ENCODE measurements at places on chromosomes 4 and X.

DNA sequence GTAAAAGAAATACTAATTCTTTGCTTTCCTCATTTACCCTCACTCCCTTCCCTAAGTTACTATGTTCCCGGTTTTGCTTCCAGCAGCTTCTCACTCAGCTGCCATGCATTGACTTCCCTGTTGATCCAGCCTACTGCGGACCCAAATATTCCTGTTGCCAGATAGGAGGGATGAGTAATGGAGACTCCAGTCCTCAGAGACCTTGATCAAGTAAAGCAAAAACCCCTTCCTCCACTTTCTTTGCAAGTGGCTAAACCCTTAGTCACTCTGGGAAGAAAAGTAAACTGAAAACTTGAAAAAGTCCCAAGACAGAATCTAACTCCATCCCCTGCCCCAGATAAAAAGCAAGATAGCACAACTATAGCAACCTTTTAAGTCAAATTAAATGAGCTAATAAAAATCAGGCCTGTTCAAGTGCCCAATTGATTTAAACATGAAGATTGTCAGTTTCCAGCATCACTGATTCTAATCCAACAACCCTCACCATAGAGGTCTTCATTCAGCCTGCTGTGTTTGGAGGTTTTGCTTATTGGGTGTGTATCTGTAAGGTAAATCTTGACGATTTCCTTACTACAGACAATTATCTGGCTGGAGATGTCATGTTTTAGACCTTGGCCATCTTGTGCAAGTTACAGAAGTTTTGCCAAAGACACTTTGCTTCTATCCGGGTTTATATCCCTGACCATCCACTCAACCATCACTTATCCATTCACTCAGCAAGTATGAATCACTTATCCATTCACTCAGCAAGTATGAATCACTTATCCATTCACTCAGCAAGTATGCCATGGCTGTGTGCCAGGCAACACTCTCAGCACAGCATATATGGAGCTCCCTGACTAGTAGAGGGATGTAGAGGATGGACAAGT is 17.6 kb downstream of the FGFBP1 start:
- DNase-seq, result no peak

DNA sequence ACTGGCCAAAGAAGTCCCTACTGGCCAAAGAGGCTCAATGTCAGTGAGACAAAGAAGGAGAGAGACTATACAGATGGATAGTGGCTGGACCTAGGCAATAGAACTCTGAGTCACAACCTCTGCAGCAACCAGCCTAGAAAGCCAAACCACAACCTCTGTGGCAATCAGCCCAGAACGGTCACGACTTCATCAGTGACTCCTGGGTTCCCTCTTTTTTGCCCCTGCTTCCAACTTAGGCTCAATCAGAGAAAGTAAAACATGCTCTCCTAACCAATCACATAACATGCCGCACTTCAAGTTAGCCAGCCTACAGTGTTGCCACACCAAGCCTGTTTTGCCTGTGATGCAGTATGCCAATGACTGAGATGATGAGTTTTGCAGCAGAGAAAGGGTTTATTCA is 203.4 kb downstream of the ANAPC10 start:
- no peak for DNase-seq

GRCh38 chrX:150203248-150203645 is 159.9 kb upstream of the MAMLD1 start:
- DNase-seq, result no peak

DNA sequence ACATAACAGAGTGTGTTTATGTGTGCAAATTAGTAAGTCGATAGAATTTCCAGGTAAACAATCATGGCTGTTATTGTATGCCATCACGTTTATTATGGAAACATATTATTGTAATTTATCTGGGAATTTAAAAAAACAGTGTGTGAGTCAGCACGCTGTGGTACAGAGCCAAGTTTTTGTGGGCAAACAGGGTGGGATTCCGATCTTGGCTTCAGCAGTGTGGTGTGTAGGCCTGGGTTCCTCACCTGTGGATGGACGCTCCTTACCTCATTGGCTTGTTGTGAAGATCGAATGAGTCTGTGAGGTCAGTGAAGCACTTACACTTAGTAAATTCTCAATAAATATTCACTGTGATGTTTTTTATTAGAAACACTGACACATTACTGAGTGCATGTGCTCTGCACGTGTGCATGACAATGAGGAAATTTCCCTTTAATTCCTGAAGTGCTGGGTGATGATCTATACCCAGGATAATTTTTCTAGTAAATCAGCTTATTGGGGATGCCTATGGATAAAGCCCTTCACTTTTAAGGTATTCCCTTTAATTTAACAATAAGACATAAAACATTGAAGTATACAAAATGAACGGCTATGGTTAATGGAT is 36.4 kb downstream of the SLIT2 start:
- no peak for DNase-seq

- DNase-seq, result no peak
Measured at GRCh38 chrX:106612393-106612763, 600 bp downstream of the RADX start.

DNA sequence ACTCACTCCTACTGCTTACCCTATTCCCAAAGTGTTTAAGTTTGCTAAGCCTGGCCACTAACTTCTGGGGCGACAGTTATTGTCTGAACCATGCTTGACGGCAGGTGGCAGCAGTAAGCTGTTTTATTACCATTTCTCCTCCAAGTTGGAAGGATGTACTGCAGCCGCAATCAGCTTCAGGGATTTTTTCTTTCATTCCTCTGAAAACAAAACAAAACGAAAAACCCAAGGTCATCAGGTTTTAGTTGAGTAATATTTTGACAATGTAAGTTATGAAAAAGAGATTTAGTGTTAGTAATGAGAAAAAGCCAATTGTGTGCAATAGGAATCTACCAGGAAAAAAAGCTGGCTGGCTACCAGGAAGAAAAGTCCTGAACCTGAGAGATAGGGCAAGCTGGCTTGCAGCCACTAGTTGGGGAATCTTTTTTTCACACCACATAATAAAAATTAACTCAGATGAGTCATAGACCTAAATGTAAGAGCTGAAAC is 13.2 kb upstream of the RAB9B start:
- no peak for DNase-seq

DNA sequence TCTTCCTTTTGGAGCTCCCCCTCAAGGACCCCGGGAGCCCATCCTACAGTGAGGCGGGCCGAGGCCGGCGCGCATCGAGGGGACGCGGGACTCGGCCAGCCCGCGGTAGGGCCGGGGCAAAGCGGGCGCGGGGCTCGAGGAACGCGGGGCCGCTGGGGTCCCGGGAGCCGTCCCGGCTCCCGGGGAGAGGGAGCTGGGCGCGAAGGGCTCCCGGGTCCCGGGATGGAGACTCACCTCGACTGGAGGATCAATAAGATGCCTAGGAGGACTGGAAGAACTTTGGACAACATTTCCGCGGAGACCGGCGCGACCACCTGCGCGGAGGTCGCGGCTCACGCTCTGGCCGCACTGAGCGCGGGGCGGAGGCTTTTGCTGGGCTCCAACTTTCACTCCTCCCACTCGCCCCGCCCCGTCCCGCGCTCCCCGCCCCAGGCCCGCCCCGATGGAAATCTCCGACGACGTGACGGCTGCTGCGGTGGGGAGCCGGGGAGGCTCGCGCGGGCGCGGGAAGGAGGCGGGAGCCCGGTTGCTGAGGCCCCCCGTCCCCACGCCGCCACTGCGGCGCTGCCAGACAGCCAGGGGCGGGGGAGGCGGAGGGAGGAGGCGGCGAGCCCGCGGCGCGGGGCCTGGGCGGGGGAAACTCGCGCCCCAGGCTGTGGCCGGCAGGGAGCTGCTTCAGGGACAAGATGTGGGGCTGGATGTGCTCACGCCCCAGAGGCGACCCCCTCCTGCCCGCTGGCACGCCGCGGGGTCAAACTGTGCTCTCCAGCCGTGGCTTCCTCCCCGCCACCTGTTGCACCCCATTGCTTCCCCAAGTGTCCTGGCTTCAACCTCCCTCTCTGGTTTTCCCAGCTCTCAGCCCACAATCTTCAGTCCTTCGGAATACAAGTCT is at the start of gene GABRE:
Gene GABRE (minus strand): TSS at position 341 of the 892 bp plus-strand sequence. CDS start 51 bp downstream, at position 290.
- no peak for DNase-seq
